ENCODE measurements at places on chromosomes 16 and 17.
A peak's percentile ranks its signal among the peaks of the same experiment; 100 is the strongest.

GRCh38 chr17:319266-319665 lies 33.3 kb downstream of the RPH3AL start:
- DNase-seq: no peak

DNA sequence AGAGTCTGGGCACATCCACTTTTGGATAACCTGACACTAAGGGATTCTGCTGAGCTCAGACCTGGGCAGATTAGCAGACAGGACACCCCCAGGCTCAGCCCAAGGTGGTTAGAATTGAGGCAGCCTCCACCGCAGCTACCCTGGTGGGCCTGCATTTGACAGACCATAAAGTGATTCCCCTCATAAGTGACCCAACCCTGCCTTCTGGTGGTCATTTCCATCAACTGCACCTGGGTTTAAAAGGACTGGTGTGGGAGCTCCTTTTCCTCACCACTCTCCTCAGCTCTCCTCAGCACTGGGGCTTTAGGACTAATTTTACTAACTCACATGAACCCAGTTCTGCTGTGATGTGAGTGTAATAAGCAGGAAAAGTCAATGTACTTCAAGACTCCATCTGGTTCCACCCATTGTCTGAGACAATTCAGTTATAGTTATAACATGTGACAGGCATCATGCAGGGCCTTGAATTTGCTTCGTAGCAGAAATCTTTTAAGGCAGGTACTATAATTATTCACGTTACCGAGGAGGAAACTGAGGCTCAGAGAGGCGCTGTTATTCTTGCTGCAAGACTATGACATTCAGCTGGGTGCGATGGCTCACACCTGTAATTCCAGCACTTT lies 42.5 kb downstream of the MYH3 start:
- peak; percentile 0 for DNase-seq

DNA sequence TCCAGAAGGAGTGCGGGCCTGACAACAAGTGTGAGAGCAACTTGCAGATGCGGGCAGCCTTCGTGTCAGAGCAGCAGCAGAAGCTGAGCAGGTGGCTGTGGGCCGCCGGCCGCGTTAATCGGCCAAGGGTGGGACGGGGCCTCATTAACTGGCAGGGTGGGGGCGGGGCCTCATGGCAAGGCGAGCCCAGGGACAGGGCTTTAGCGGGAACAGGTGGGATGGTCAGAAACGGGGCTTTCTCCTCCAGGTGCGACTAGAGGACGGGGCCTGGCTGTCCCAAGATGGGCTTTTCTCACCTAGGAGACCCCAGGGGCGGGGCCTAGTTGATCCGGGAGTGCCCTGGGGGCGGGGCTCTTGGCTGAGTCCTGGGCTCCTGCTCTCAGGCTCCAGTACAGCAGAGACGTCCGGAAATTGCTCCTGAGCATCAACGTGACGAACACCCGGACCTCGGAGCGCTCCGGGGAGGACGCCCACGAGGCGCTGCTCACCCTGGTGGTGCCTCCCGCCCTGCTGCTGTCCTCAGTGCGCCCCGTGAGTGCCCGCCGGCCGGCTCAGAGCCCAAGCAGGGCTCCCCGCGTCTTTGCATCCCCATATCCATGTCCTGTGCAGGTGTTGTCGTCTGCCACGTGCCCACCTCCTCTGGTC lies 18.4 kb upstream of the PDK2 start:
- peak; percentile 10 for DNase-seq

DNA sequence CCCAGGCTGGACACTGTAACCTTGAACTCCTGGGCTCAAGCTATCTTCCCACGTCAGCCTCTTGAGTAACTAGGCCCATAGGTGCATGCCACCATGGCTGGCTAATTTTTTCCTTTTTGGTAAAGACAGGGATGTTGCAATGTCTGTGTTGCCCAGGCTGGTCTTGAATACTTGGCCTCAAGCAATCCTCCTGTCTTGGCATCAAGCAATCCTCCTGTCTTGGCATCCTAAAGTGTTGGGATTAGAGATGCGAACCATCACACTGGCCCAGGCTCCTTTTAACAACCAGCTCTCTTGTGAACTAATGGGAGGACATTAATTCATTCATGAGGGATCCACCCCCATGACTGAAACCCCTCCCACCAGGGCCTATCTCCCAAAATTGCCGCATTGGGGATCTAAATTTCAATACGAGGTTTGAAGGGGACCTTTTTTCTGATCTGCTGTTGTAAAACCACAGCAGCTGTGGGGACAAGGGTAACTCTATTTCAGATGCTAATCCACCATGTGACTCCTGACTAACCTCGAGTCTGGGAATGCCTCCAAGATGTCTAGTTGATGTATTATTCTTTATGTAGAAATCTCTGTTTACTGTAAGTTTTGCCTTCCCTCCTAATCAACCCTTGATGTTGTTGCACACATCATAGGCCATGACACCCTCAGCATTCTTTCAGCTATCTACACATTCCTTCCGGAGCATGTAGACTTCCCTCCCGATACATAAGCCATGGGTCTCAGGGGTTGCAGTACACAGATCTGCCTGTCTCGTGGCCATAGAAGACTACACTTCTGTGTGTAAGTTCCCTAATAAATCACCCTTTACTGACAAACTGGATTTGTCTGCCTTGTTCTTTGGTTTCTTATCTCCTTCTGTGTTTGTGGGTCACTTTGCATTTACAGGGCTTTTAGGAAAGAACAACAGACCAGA lies 37.6 kb downstream of the RNF112 start:
- no peak for DNase-seq

- peak; percentile 91 for DNase-seq
Measured at GRCh38 chr17:42677921-42678781, 1.4 kb upstream of the PLEKHH3 start.
